ENCODE measurements at places on chromosomes 7 and 10.

DNA sequence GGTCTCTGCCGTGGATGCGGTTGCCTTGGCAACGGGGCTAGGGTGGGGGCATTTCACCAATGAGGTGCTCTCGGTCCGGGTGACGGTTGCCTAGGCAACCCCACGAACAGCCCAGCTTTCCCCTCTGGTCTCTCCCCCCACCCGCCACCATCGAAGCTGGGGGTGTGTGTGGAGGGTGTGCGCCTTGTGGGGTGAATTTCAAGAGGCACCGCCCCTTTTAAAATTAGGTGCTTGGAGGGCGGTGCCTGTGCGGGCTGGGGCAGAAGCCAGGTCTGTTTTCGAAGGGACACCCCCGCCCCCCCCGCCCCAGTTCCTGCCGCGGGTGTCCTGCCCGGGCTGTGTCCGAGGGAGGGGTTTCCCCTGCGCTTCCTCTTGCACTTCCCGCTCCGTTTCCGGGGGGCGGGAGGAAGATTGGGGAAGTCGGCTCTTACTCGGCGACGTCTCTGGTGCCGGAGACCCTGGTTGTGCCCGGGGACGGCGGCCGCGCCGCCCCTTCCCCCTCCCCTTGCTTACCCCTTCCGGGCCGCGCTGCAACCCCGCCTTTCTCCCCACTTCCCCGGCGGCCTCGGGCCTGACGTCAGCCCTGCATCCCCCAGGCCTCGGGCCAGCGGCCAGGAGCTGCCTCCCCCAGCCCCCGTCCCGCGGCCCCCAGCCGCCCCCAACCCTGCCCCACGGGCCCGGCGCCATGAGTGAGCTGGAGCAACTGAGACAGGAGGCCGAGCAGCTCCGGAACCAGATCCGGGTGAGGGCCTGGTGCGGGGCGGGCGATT lies 2.2 kb downstream of the GNB2 start:
- DNase-seq = peak; percentile 85

GRCh38 chr7:78850093-78850740 lies 603.2 kb downstream of the MAGI2 start:
- no peak for DNase-seq

DNA sequence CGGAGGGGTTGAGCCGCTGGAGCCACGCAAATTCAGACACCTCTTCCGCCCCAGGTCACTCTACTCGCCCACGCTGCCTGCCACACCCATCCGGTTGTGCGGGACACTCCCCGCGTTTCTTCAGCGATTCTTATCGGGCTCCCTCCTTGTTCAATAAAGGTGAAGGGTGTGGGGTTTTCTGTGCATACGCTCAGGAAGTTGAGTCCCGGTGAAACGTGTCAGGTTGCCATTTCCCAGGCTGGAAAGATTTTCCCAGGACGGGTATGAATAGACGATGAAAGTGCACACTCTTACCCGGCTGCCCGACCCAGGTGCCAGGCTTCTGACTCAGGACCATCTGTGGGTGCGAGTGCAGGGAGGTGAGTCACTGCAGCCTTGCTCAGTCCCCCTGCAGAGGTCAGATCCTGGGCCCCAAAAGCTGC lies 22.0 kb downstream of the KLF6 start:
- DNase-seq = no peak

DNA sequence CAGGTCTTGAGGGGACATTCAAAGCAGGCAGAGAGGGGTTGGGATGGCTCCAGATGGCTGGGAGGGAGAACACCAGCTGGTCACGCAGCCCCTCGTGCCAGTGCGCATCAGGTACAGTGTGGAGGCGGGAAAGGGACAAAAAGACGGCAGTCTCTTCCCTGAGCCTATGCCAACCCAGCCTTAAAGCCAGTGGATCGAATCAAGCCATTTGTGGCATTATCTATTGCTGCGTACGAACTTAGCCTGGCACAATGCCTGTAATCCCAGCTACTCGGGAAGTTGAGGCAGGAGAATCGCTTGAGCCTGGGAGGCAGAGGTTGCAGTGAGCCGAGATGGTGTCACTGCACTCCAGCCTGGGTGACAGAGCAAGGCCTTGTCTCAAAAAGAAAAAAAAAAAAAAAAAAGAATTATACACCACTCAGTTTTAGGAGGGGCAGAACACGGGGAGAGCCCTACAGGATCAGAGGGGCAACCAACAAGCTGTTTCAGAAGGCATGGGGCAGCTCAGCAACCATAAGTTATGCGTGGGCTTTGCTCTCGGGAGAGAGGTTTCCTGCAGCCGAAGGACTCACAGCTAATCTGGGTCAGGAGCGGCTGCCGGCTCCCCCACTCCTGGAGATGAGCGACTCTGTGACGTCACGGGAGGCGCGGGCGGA lies 356 bp upstream of the NDUFB2 start:
- no peak for DNase-seq

DNA sequence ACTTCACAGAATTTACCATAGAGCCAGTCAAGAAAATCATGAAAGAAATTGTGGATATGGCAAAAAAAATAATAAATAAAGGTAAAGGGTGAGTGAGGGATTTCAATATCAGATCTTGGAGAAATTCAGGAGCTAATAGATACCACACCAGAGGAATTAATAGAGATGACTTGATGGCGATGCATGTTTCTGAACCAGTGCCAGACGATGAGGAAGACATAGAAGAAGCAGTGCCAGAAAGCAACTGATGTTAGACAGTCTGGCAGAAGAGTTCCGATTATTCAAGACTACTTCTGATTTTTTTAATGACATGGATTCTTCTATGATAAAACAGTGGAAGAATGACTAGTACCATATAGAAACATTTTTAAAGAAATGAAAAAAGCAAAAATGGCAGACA lies 314.7 kb downstream of the BICC1 start:
- DNase-seq = no peak

GRCh38 chr7:73332447-73332846 lies 4.5 kb downstream of the FKBP6 start:
- DNase-seq = no peak

- no peak for DNase-seq
Measured at GRCh38 chr7:127057918-127058317, 194.8 kb downstream of the GRM8 start.

GRCh38 chr7:97982647-97983046 lies 7.3 kb downstream of the OCM2 start:
- no peak for DNase-seq

DNA sequence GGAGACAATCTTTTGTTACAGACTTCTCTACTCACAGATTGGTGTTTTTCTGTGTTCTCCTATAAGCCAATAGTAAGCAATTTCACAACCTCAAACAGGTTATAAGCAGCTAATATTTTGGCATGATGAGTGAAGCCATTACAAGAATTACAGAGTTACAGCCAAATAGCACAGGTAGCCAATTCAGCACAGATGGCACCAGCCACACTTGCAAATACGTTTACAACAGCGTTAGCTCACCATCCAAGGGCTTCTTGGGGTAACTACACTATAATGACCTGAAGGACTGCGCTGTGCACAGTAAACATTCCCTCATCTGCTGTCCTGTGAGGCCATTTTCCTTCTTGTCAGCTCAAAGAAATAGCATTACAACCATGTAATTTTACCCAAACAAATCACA lies 428.6 kb downstream of the TCERG1L start:
- DNase-seq = no peak

- no peak for DNase-seq
Measured at GRCh38 chr10:44725404-44725803, 185.7 kb upstream of the TMEM72 start.

DNA sequence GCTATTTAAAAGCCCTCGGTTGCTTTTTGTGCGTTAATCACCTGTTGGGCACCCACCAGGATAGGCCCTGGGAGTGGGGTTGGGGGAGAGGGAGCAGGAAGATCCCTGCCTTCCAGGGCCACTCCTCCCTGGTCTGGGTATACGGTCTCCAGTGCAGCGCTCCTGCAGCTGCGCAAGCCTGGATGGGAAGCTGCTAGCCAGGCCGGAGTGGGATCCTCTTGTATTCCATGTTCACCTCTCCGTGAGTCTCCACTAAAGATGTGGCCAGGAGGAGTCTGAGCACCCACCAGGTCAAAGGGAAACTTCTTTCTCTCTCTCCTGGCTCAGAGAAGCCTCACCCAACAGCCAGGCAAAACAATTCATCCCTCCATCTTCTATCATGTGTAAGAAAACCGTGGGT lies 78.8 kb upstream of the ANLN start:
- DNase-seq = no peak

DNA sequence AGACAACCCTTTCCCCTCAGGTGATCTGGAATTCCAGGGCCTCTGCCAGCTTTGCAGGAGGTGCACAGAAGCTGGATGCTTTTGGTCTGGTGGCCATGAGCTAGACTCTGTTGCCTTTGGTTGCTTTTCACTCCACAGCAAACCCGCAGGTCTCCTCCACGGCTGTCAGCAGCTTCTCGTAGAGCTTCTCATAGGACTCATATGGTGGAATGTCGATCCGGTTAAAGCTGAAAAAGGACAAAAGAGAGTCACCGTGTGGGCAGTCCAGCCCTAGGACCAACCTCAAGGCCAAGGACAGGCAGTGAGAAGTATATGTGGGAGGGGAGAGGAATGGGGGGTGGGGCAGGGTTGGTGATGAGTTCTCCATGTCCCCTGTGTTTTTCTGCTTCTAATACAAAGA lies 113.5 kb downstream of the SMURF1 start:
- DNase-seq = no peak

DNA sequence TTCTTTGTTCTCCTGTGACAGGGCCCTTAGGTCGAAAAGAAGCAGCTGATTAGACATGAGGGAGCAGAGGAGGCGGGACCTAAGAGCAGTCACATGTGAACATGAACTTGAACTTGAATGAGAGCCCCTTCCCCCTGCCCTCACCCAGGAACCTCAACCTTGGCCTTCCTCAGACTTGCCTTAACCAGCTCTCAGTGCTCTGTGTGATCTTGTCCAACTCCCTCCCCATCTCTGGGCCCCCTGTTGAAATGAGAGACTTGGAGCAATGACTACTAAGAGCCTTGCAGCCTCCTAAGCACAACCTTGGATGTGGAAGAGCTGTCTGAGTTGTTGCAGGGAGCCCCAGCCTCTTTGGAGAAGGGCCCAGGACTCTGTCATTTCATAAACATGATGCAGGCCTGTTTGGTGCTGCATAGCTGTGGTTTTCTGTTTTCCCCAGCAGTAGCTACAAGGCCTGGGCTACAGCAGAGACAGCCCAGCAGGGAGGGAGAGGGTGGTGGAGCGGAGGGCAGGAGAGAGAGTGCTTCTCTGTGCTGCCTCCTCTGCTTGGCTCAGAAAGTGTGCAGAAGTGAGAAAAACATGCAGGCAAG lies 123.9 kb upstream of the ZMIZ1 start:
- no peak for DNase-seq

GRCh38 chr7:100509231-100509630 lies 25.5 kb downstream of the NYAP1 start:
- no peak for DNase-seq

GRCh38 chr10:104259999-104260774 lies 5.5 kb downstream of the GSTO1 start:
- no peak for DNase-seq

GRCh38 chr10:80444646-80445319 lies 9.3 kb upstream of the TSPAN14 start:
- DNase-seq = peak; percentile 15

GRCh38 chr10:101570428-101571270 lies 17.4 kb downstream of the POLL start:
- DNase-seq = no peak

GRCh38 chr7:100665168-100665726 lies 8.3 kb upstream of the GNB2 start:
- DNase-seq = no peak

- no peak for DNase-seq
Measured at GRCh38 chr10:124279882-124280281, 138.8 kb downstream of the OAT start.

DNA sequence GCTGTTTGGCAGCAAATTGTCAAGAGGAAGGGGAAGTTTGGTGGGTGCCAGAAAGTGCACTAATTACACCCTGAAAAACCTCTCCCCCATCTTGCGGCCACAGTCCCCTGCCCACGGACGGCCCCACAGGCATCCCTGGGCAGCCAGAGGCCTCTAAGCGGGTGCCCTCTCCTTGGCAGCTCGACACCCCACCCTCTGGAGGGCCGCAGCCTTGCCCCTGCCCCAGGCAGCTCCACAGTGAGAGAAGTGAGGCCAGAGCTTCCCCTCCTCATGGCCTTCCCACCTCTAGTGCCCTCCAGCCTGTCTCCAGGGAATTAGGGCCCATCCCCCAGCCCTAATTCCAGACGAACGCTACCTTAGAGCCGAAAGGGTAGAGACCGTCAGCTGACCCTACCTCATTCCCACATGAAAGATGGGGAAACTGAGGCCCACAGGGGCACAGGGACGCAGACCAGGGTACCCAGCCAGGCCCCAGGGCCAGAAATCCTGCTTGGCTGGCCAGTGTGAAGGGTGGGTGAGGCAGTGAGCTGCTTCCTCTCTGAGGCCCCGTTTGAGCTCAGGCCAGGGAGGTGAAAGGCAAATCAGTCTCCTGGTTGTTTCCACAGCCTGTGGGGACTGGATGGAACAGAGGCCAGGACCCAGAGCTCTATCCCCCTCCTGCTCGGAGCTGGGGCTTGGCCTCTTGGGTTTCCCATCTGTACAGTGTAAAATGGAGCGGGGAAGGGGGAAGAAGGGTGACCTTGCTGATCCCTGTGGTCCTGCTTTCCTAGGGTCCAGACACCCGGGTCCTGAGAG lies 10.0 kb downstream of the ZCCHC24 start:
- no peak for DNase-seq

- DNase-seq = no peak
Measured at GRCh38 chr7:29158795-29159423, 12.6 kb upstream of the CPVL start.

DNA sequence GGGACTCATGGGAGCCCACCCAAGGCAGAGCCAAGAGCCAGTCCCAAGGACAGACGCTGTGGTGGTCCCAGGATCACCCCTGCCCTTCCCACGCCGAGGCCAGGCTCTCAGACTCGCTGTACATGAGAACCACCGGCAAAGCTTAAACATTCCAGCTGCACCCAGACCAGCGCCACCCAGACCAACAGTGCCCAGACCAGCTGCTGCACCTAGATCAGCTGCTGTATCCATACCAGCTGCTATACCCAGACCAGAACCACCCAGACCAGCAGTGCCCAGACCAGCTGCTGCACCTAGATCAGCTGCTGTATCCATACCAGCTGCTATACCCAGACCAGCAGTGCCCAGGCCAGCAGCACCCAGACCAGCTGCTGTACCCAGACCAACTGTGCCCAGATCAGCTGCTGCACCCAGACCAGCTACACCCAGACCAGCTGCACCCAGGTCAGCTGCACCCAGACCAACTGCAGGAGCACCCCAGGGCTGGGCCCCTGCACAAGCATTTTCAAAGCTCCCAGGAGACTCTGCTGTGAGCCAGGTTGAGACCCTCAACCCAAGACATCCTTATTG lies 47.9 kb upstream of the CNPY1 start:
- DNase-seq = no peak

GRCh38 chr10:117462816-117463544 lies 79.6 kb upstream of the EMX2 start:
- DNase-seq = no peak

GRCh38 chr10:63935705-63936104 lies 414.5 kb downstream of the REEP3 start:
- no peak for DNase-seq
